ENCODE measurements at places on chromosomes 7 and 10.
A peak's percentile ranks its signal among the peaks of the same experiment; 100 is the strongest.

DNA sequence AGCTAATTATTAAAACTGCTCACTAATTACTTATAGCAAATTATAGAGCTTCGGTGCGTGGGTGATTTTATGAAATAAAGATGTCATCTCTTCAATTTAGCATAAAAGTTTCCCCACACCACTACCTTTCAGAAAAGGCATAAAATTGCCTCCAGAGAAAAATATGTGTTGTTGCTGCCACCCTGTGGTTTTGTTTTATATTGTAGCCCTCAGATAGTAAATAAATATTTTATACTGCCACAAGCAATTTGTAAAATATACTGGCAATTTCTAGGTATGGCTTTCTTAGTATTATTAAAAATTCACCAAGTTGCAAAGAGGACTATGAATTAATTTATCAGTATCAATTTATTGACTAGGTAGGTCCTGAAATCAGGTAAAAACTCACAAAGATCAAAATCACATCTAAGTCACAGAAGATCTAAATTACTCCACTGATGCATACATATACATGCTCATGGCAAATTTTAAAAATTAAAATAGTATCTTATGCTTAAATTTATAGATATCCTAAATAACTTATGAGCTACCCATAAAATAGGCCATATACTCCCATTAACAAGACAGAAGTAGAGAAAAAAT, 26.5 kb downstream of the ASNS start:
- no peak for DNase-seq

DNA sequence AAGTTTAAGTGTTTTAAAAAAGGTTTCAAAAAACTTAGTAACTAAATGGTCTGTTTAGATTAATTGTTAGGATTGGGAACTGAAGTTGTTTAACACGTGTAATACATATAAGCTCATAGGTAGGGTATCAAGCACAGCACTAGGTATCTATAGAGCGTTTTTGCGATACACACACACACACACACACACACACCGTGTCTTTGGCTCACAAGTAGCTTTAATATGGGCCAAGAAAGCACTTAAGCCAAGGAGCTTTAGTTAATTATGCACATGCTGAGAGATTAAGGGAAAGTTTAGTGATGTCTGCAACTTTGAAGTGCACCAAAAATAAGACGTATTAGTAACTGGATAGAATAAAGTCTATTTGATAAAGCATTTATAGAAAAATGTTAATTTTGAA, 93.8 kb upstream of the CNTNAP2 start:
- no peak for DNase-seq

GRCh38 chr10:43151371-43151770, 13.1 kb downstream of the CSGALNACT2 start:
- no peak for DNase-seq

GRCh38 chr10:123552760-123553554, 113.2 kb upstream of the GPR26 start:
- DNase-seq = no peak

- no peak for DNase-seq
Observed at GRCh38 chr10:23613900-23614299, 175.0 kb downstream of the OTUD1 start.

GRCh38 chr10:78657163-78657861, 411.5 kb upstream of the ZMIZ1 start:
- peak; percentile 87 for DNase-seq

DNA sequence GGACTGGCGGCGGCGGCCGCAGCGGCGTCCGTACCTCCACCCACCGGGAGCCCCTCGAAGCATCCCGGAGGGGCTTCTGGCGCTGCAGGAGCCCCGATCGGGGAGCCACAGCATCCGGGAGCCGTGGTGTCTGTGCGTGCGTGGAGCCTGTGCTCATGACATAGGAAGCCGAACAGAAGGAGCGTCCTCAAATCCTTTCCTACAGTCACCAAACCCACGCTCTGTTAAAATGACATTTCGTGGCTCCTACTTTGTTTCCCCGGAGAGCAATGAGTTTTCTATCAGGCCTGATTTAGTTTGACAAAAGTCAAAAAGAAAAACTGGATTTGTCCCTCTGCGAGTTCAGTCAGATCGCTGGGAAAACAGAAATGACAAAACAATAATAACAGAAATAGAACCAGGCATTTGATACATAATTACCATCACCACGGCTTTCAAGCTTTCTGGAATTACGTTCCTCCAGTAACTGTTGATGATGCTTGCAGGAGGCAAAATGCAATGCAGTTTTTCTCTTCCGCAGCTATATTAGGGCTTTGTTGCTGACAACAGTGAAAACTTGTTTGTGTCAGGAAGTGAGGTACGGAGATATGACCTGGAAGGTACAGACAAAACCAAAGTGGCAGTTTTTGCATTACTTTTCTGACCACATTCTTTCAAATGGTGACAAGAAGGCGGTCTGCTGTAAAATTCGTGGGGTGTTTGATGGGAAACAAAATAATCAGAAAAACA, 219.3 kb upstream of the MKLN1 start:
- no peak for DNase-seq

DNA sequence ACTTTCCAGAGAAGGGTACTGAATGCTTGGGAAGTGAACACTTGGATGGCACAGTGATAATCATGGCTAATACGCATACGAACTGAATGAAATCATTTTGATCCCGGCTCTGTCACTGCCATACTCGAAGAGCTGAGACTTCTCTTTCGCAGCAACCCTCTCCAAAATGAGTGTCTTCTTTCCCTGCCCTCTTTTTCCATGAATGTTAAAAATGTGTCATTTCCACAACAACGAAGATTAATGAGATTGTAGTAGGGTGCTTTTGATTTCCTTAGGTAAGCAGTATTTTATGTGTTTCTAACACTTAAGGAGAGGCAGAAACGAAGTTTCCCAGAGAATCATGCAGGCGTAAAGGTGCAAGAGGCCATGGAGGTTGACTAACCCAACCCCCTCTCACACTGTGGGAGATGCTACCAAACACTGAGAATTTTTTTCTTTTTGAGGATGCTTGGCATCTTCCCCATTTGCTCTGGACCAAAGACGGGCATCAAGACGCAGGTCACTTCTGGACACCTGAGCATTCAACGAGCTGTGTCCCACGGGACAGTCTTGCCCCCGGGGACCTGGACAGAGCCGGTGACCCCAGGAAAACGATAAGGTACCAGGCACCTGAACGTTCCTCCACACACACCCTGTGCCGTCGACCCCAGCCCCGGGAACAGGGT, 823 bp downstream of the COPG2 start:
- no peak for DNase-seq

DNA sequence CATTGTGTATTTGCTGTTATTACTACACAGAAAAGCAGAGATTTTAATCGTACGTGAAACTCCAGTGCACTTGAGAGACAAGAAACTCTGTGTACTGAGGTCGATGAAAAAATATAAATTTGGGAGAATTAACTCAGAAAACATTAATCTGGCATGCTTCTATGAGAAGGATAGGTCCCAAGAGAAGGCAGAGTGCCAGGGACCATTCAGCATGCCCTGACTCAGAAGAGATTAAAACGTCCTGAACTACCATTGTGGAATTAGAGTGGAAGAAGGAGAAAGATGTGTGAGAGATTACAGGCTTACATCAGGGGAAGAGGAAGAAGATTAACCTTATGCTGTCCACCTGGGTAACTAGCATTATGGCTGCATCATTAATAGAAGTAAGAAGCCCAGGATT, 72.4 kb downstream of the REEP3 start:
- DNase-seq = peak; percentile 9

DNA sequence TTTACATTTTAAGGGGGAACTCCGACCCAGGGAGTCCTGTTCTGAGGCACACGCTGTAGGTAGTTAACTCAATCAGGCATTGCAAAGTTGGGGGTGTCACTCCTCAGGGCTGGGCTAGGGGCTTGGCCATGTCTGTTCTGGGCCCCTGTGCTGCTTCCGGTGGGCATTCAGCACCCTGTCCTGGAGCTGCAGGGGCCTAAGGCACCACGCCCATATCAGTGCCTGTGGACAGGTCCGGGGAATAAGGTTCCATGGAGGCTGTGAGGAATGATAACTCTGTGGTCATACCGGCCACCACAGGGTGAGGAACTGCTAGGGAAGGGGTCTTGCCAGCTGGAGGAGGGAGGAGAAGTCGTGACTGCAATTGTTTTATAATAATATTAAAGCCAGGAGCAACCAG, 539.1 kb upstream of the FOXK1 start:
- no peak for DNase-seq

DNA sequence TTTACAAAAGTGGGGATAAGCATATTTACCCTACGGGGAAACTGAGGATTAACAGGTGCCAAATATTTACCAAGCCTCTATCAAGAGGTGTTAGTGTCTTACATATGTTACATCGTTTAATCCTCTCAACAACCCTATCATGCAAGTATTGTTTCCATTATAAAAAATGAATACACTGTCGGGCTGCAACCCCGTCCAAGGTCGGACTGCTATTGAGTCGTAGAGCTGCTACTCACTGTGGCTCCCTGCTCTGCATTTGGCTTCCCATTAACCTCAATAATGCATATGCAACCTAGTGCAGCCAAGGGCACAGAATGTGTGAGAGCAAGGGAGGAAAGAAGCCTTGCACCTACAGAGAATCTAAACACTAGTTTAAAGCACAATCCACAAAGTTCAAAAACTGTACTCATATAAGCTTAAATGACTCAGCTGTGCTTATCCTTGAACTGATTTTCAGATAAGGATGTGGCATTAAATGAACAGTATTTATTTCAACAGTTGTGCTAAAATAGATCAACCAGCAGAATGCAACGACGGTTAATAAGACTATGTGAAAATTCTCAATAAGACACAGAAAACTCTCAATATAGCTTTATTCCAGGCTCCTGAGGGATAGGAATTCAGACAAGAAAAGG, 49.9 kb downstream of the UBE2H start:
- no peak for DNase-seq

- DNase-seq = no peak
Observed at GRCh38 chr10:121914661-121915060, 13.2 kb downstream of the ATE1 start.

- no peak for DNase-seq
Observed at GRCh38 chr7:16315280-16315679, 106.1 kb downstream of the CRPPA start.

DNA sequence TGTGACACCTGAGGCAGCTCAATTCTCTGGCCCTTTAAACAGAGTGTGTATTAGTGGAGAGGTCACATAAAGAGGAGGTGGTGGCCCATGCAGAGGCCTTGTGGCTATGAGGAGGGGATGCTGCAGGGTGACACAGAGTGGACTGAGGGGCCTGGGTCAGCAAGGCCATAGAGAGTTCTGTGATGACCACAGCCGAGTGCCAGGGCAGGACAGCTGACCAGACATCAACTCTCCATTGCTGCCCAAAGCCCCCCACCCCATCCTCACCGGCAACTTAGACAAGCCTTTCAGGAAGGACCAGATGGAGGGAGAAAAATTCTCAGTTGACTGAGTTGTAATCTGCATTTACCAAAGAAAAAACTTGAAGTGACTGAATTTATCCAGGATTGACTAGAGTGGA, 378.1 kb downstream of the RPS24 start:
- no peak for DNase-seq

DNA sequence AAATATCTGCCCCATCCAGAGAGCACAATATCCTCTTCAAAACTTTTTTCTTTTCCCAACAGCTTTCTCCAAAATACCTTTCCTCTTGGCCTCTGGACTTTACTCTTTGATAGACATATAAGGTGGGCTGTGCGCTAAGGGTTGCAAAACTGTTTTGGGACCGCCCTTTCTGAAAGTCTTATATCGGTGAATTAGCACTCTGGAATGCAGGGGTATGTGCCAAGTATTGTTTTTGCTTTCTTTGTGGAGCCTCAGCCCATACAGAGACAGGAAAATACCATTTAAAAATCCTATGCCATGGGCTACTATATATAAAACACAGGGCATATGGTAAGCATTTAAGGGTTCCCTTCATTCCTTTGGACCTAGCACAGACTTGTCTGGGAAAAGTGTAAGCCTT, 37.7 kb downstream of the PPP1R17 start:
- DNase-seq = no peak

DNA sequence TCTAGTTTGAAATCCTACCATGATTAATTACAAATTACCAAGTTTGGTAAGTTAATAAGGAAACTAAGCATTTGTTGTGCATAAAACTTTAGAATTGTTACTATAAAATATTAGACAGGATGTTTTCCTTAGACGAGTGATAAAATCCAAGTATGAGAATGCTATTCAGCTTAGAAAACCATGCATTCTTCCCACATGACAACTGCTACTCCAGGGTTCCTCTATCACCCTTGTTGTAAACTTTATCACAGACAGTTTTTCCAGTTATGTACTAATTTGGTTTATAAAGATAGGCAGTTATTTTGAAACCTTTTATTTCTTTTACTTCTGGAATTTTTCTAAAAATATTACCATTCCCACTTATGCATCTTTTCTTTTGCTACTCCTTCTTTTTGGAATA, 52.0 kb downstream of the SIRT1 start:
- DNase-seq = no peak

DNA sequence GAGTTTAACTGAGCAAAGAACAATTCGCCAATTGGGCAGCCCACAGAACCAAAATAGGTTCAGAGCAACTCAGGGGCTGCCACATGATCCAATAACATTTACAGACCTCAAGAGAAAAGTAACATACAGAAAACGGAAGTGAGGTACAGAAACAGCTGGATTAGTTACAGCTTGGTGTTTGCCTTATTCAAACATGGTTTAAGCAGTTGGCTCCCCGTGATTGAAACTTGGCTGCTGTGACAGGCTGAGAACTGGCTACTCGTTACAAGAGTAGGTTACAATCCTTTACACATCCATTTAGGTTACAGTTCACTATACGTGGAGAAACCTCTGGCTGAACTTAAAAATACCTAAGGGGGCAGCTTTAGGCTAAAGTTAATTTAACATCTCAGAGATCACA, 673.1 kb upstream of the PHF14 start:
- DNase-seq = no peak

GRCh38 chr10:55929291-55929690, 431.8 kb downstream of the ZWINT start:
- DNase-seq = no peak

DNA sequence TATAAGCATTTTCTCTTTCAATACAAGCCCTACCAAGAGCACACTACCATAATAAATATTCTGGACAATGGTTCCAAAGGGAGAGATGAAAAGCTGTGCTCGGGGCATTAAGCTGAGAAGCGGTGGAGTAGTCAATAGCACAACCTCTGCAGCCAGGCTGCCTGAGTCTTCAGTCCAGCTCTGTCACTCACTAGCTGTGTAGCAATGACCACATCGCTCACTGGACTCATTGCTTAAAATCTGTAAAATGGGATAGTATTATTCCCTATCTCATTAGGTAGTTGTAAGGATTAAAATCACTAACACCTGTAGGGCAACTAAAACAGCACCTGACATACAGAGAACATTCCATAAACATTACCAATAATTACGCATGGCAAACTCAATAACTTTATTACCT, 199.9 kb upstream of the KLF14 start:
- no peak for DNase-seq

DNA sequence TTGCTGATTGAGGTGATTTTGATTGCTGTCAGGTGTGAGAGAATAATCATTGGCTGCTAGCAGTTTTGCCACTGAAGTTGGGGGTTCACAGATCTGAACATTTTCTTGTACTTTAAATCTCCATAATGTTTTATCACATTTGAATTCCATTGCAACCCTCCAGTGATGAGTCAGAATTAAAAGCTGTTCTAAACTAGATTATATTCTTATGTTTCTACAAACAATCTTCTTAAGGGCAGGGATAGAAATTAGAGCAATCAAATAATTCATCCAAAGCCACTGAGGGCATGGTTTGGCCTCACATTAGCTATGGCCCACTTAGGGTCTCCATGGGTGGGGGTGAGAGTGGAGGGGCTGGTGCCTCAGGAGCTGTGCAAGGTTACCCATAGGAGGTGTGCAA, 53.0 kb upstream of the RPA3 start:
- DNase-seq = no peak

All from BE2C (cell line).